Left cardiac atrium (tissue), 4 donors: ENCODE measurements at places on chromosomes 12 and 14.
A peak's percentile ranks its signal among the peaks of the same experiment; 100 is the strongest.

DNA sequence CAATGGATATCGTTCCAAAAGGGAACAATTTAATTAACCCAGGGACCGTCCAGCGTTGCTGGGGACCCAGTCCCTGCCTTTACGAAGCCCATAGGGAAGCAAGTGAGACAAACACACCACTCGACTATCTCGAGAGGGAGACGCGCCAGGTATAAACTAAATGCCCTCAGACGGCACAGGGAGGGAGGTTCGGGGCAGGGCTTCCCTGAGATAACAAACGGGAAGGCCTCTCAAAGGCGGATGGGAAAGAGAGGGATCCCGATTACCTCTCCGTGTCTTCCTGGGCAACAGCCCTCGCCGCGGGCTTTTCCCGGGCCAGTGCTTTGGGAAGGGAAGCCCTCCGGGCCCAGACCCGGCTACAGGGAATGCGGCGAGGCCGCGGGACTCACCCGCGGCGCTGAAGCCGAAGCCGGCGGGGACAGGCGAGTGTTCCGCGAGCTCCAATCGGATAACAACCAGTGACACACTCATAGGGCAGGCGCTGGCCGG, 390 bp downstream of the BRAP start:
- peak; percentile 28 for DNase-seq

- peak; percentile 65 for DNase-seq
Measured at GRCh38 chr12:52741375-52742195, 35.6 kb downstream of the KRT76 start.

- no peak for DNase-seq
Measured at GRCh38 chr14:65062096-65063075, 39.9 kb downstream of the MAX start.

GRCh38 chr12:127642208-127642607, 624.8 kb upstream of the TMEM132C start:
- no peak for DNase-seq

- no peak for DNase-seq
Measured at GRCh38 chr14:88962356-88962755, 137.9 kb downstream of the TTC8 start.

DNA sequence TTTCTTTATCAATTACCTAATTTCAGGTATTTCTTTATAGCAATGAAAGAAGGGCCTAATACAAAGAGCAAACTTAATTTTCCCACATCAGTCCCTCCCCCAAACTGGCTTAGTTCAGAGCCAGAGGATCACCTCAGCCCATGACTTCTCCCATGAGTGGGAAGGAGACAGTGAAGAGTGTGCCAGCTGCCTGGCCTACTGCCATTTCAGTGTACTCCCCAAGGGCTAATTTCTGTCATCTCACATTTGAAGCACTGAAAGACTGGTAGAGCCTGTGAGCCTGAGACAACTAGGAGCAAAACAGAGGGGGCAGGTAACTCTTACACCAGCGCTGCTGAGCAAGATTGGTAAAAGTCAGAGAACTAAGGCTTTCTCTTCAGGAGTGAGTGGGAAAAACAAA, 29.1 kb upstream of the ADAM20 start:
- DNase-seq = peak; percentile 33

DNA sequence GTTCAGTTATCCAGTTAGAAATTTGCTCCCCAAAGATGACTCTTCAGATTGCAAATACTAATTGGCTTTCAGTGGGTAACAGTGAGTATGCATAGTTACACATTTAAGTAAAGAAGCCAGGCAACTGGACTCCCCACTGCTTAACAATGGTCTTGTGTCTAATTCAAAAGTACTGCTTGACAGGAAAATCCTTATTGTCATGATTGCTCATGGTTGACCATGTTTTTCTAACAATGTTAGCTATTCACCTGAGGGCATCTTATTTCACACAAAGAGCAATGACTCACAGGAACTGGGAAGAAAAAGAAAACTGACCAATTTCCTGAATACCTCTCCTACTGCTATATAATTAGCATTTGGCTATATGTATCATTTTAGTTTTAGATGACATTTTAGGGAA, 33.7 kb upstream of the ALG10B start:
- no peak for DNase-seq

- DNase-seq = no peak
Measured at GRCh38 chr12:22765421-22766130, 140.6 kb downstream of the ETNK1 start.

DNA sequence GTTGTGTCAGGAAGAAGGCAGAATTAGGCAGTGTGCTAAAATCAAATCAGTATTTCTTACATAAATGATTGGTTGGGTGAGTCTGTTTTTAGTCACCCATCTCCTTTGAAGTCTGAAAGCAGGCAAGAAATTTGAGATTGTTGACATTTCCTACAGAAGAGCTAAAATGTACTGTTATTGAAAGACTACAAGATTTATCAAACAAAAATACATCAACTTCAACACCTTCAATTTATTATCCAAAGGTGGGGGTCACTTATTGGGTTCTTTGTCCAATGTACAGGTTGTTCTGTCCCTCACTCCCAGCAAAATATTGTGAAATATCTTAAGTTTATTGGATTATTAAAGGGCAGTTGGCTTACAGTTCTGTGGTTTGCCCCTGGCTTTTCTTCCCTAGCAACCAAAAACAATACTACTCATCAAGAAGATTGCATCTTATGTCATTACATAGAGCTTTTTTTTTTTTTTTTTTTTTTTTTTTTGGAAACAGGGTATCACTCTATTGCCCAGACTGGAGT, 20.6 kb upstream of the PKP2 start:
- no peak for DNase-seq

DNA sequence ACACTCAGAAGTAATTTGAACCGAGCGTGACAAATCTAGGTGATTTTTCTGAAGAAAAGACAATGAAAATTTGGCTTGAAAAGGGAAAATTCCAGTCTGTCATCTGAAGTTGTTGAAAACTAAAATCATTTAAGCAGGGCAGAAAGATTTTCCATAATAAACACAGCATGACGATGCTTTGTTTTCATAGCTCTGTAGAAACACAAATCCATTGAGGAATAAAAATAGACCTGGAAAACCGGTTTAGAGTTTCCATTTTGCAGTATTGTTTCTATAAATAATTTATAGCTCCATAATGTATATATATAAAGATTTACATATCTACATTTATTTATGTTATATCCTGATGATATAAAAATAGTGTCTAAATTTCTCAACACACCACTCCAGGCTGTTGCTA, 1918.5 kb upstream of the FLRT2 start:
- DNase-seq = no peak

DNA sequence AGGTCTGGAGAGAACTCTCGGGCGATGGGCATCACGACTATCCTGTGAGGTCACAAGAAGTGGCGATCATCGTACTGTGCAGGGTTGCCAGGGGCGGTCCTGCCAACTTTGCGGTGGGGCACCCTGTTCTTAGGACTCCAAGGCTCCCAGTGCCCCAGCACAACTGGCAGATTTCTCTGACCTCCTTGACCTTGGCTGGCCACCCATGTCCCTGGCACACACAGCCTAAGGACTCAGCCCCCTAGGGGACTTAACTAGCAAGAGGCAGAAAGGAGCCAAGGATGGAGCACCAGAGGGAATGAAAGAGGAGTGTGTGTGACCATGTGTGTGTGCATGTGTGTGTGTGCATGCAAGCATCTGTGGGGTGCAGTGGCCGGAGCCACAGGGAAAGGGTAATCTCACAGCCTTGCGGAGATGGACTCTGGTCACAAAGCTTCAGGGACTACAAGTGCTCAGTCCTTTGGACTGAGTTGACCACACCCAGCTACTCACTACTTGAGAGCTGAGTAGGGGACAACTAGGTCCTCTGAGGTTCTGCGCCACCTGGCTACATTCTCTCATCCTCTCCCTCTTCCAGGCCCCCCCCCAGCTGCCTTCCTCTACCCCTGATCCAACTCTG, 13.7 kb downstream of the SLC48A1 start:
- no peak for DNase-seq

- peak; percentile 63 for DNase-seq
Measured at GRCh38 chr14:68941820-68942219, 37.3 kb downstream of the ACTN1 start.

GRCh38 chr12:90423965-90424364, 531.0 kb downstream of the CCER1 start:
- no peak for DNase-seq

GRCh38 chr14:105647784-105648608, 121.6 kb downstream of the TMEM121 start:
- no peak for DNase-seq

GRCh38 chr14:35399083-35399937, 5.2 kb downstream of the NFKBIA start:
- peak; percentile 45 for DNase-seq

DNA sequence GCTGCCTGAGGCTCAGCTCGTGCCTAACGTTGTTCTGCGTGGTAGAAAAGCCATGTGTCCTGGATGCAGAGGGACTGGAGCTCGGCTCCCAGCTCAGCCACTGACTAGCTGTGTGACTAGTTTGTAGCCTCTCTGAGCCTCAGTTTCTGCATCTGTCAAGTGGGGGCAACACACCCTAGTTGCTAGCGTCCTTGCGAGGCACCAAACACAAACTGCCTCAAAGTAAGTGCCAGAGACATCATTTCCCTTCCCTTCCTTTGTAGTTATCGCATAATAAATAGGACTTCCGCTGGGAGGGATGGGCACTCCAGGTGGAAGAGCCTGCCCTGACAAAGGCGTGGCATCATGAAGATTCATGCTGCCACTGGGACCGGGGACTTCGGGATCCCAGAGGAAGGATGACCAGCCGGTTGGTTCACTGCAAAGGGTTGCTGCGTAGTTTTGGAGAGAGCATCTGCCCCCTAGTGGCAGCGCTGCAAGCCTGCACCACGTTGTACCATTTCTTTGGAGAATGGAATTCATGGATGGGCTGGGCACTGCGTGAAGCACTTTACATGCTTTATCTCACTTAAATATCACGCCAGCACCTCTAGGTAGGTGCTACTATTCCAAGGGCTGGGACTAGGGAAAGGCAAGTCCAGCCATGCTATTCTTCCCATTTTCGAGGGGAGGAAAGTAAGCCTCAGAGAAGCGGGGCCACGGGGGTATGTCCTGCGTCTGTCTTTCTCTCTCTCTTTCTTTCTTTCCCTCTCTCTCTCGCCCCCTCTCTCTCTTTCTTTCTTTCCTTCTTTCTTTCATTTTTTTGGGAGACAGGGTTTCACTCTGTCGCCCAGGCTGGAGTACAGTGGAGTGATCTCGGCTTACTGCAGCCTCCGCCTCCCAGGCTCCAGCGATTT, 4.6 kb downstream of the CCDC197 start:
- peak; percentile 57 for DNase-seq

GRCh38 chr12:34363050-34363673, 340.9 kb downstream of the ALG10 start:
- no peak for DNase-seq
